ENCODE measurements at places on chromosomes 7 and 10.
A peak's percentile ranks its signal among the peaks of the same experiment; 100 is the strongest.

DNA sequence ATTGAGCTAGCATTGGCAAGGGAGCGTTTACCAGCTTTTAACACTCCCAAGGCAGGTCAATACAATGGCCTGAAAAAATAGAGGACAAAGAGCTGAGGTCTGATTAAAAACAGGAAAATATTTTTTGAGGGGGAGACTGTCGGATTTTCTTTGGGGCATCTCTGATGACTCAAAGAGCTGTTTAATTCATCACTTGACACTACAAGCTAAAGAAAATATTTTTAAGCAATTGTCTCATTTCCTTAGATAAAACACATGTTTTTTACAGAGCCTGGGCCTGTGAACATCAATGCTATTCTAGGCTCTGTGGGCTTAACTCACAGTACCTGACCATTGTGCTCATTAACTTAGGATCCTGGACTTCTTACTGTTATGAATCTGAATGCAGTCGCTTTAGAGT, 100.8 kb downstream of the NRP1 start:
- DNase-seq = no peak

GRCh38 chr10:126561921-126562680, 108.4 kb downstream of the C10orf90 start:
- DNase-seq = no peak

- DNase-seq = no peak
Measured at GRCh38 chr7:137996871-137997270, 5.0 kb downstream of the CREB3L2 start.

DNA sequence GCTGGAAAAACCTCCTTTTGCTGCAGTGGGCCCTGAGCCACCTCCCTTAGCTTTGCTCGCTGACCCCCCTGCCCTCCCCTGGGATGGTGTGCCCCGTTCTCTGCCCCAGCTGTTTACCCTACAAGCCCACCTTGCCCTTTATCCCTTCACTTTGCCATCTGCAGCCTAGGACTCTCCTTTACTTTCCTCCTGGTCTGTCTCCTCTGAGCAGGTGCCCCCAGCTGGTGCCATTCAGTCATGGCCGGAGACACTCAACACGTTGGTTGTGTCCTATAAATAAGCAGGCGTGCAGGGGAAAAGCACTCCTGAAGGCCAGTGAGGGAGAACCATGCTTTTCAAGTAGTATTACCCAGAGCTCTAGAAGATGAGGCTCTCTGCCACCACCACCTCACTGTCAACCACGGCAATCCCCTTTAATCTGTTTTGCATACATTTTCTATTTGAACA, 6.1 kb downstream of the RASSF4 start:
- DNase-seq = no peak

GRCh38 chr10:32795598-32796183, 162.3 kb downstream of the ITGB1 start:
- peak; percentile 33 for DNase-seq

- no peak for DNase-seq
Measured at GRCh38 chr7:35987016-35987415, 166.0 kb upstream of the EEPD1 start.

DNA sequence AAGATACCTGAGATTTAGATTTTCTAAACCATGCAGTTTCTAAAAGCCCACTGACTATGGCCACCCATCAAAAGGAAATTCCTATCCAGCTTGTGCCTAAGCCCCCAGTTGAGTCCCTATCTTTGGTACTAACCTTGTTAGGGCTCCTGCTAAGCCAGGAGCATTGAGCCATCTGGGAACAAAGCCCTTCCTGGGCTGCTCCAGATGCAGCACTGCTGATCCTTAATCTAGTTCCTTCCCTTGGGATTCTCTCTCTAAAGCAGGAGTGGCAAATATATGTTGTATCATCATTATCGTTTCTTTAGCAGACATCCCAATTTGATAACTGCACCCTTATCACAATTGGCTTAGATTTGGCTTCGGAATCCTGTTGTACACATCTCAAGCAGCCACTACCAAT, 24.7 kb upstream of the PDLIM1 start:
- no peak for DNase-seq

DNA sequence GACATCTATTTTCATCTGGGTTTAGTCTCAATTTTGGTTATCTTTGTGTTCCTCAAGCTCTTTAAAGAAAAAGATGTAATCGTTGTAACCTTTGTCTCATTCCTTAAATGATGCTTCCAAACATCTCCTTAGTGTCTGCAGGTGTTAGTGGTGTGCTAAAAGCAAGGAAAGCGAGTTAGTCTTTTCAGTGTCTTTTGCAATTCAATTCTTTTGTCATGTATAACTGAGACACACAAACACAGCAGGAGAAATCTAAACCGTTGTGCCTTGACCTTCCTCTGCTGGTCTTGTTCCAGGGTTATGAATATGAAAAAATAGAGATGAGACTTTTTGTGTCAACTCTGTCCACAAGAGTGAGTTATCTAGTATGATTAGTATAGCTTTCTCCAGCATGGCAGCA, 40.7 kb downstream of the PIK3CG start:
- DNase-seq = no peak

DNA sequence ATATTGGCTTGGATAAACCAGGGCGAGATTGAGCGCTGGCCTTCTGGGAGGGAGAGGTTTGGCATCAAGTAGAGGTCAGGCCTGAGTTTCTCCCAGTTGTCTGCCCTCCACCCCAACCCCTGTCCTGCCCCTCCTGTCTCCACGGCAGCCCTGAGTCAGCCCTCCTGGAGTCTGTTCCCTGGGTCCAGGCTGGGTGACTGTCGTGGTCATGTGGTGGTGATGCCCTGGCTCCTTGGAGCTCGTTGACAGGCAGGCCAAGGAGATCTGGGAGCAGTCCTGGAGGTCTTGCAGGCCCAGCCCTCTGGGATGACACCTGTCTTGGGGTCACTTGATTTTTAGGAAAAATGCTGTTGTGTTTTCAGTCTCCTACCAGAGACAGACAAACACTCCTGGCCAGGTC, 53.6 kb upstream of the PODXL start:
- DNase-seq = no peak

GRCh38 chr7:100825215-100825671, 2.1 kb downstream of the EPHB4 start:
- no peak for DNase-seq

DNA sequence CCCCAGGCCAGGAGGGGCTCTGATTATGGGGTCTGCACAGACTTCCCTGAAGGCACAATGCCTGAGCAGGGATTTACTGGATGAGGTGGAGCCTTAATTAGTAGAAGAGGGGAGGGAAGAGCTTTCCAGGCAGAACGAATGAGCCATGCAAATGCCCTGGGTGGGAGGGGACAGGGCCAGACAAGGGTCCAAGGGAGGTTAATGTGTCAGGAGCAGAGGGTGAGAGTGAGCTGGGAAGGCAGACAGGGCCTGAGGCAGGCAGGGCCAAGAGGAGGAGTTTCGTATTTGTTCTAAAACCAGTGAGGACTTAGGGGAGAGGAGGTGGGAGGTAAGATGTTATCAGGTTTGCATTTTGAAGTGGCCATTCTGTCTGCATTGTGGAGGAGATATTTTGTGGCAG, 65.3 kb downstream of the NPY start:
- DNase-seq = no peak

DNA sequence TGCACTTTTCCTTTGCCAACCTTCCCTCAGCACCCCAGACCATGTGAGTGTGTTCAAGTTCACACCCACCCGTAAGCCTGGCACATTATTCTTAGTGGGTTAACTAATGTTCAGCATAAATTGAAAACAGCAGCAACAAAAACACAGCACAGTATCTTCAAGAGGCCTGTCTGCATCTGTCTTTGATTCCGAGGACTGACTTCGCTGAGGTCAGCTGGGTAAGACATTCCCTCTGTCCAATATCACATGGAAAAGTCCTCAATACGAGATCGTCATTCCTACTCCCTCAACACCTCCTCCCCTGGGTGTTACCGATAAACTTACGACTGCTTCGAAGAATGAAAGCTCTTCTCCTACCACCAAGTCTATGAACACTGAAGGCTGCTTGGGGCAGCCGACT, 218.8 kb downstream of the SFMBT2 start:
- no peak for DNase-seq

DNA sequence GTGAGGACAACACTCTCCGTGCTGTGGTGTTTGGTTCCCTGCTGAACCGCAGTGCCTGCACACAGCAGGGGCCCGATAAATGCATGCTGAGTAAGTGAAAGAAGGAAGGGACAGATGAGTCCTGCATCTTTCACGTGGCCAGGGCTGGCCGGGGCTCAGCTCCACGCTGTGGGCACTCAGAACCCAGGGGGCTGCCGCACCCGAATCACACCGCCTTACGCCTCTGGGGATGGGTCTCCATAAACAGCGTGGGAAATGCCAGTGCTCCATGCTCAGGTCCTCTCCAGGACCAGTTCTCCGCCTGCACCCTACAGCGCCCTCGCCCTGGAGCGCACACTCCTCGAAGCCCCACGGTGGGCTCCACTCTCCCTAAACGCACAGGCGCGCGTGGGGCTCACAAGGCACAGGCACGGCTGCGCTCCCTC, 38.1 kb downstream of the RASGEF1A start:
- DNase-seq = no peak

GRCh38 chr10:62818426-62819011, 2.4 kb upstream of the EGR2 start:
- no peak for DNase-seq

GRCh38 chr7:17300012-17300411, 1.6 kb downstream of the AHR start:
- no peak for DNase-seq

DNA sequence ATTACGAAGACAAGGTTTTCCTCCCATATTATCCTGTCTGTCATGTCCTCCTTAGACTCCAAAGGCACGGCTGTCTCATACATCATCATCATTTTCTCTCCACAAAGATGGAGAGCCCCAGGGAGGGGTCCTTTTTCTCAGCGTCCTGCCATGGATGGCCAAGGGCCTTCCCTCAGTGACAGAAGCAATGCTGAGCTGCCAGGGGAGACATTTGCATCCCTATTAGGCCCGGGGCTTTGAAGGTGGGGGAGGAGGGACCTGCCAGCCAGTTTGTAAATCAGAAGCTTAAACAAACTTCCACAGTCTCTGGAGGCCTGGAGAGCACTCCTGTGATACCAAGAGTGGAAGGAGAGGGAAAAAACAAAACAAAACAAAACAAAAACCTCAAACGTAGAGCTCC, 112.4 kb upstream of the ADO start:
- no peak for DNase-seq

- no peak for DNase-seq
Measured at GRCh38 chr10:113180401-113181154, 230.5 kb downstream of the TCF7L2 start.

- no peak for DNase-seq
Measured at GRCh38 chr7:64768824-64769223, 25.4 kb upstream of the ZNF138 start.

GRCh38 chr10:130074639-130075038, 36.0 kb downstream of the C10orf143 start:
- no peak for DNase-seq

DNA sequence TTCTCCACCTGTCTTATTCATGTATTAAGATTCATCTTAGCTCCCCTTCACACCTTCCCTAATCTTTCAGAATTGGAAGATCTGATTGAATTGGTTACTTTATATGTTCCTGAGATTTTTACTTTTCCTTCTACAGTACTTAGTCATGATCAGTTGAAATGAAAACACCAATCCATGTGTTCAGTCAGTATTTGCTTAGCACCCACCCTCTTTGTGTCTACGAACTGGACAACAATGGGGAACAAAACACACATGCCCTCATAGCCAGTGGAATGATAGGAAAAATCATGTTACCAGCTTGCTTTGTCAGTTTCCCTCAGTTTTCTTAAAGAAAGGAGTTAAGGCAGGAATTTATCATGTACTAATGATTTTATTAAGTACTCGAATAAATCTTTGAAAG, 2.0 kb downstream of the MASTL start:
- DNase-seq = no peak

DNA sequence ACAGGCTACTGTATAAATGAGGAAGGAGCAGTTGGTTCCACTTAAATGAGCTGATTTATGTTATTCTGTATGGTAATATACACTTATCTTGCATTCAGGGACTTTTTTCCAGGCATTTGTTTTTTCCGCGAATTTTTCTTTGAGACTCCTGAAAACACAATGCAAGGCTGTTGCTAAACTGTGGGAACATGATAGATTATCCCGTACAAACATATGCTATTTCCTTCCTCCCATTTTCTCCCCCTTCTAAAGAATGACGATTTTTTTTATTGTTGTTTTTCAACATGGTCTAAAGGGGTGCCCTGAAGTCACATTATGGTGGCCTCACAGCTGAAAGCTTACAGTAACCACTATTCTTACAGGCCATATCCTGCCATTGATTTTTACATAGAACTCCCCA, 523.9 kb upstream of the NRP1 start:
- DNase-seq = no peak

DNA sequence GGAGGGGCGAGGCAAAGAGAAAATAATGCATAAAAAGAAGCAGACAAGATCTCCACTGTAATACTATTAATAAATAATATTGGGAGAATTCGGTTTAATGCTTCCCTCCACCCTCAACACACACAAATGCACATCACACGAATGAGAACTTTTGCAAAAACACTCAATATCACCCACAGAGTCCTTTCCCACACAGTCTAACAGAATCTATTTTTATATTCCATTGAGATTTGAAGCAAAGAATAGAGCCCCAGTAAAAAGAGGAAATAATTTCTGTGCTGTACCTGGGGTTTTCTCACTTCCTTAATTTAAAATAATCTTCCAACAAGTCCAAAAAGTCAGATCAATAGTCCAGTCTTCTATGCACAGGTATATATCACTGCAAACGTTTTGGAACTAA, 17.0 kb downstream of the PIK3AP1 start:
- DNase-seq = no peak

GRCh38 chr10:29767968-29768367, 133.2 kb upstream of the SVIL start:
- DNase-seq = no peak

- DNase-seq = no peak
Measured at GRCh38 chr10:48300556-48300955, 5.9 kb upstream of the MAPK8 start.
